Activated CD4-positive, alpha-beta T cell treated with anti-CD3 and anti-CD28 coated beads for 24 hours (primary cell): ENCODE measurements at places on chromosomes 16 and 17.
A peak's percentile ranks its signal among the peaks of the same experiment; 100 is the strongest.

DNA sequence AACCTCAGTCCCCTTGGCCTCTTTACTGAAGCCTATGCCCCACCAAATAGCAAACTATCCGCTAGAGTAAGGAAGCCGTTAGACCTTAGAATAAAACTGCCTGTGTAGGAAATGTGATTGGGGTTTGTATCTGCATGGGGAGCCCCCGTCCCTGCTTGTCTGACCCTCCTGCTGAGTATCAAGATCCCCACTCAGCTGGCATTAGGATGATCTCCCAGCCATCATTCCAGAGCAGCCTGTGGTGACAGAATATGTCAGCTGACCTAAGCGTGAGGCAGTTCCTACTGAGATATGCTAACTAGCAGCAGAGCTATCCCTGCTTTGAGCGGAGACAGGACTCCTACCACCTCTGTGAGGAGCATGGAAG lies 645 bp upstream of the GFOD2 start:
- no peak for DNase-seq

GRCh38 chr16:85179344-85180046 lies 67.2 kb upstream of the CIBAR2 start:
- DNase-seq, result no peak

DNA sequence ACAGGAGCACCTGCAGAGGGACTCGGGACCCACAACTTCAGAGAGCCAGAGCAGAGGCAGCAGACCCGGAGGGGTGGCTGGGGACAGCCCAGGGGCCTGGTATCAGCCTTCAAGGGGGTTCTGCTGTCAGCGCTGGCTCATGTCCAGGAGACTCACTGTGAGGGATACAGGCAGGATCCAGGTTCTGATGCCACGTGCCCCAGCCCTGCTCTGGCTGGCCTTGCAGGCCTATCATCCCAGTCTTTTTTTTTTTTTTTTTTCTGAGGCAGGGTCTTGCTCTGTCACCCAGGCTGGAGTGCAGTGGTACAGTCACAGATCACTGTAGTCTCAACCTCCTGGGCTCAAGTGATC lies 9.0 kb upstream of the MTSS2 start:
- no peak for DNase-seq

DNA sequence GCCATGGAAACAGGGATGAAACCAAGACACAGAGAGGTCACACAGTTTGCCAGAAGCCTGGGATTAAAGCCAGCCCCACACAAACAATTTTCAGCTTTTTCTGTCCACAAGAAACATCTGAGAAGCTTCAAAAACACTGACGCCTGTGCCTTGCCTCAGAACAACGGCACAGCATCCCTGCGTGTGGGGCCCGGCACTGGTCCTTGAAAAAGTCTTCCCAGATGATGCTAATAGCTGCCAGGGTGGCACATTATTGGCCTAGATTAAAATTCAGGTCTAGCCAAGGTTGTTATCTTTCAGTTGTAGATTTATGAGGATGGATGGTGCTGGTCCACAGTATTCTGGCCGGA lies 321.4 kb downstream of the HAPSTR1 start:
- DNase-seq, result no peak

GRCh38 chr17:13114601-13115031 lies 96.8 kb upstream of the ELAC2 start:
- DNase-seq, result no peak

DNA sequence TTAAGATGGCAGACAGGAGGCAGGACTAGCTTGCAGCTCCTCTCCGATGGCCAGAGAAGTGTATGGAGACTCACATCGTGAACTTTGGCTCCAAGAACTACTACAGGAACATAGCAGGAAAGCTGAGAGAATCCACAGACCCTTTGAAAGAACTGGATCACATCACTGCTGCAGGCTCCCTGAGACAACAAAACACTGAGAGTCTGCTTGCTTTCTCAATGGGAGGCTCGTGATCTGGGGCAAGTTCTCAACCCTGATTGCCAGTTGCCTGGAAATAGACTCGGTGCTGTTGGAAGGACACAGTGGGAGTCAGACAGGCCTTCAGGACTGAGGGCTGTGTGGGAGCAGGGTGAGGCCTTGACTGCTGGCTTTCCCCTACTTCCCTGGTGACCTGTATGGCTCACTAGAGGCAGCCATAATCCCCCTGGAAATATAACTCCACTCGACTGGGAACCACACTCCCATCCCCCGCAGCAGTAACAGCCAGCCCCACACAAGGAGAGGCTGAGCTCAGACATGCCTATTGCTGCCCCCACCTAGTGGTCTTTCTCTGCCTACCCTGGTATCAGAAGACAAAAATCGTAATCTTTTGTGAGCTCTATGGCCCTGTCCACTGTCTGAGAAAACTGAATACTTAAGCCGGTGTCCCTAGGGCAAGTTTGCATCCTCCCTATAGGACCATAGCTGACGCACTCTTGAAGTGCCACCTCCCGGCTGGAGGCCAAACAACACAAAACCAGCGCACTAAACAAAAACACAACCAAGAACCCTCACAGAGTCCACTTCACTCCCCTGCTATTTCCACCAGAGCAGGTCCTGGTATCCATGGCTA lies 238.4 kb downstream of the CEP112 start:
- no peak for DNase-seq

DNA sequence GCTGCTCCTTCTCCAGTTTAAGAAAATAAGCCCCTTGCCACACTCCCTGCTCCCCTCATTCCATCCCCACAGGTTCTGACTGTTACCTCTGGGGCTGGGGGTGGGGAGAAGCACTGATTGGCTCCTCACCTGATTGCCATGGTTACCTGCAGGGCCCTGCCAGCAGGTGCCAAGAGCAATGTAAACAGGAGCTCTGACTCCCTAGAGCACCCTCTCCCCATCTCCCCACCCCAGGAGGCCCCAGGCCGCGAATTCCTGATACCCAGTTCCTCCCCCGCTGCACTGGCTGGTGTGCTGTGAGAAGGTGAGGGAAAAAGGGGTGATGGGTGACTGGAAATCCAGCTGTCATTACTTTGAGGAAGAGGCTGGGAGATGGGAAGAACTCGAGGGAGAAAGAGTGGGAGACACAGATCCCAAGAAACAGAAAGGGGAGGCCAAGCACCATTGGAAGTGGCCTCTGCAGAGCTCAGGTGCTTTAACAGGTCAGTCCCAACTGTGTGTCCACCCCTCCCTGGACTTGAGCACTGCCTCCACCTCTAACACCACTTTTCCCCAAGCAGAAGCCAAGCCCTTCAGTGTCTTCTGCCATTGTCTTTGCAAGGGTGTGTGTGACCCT lies 4.5 kb downstream of the PCGF2 start:
- no peak for DNase-seq

DNA sequence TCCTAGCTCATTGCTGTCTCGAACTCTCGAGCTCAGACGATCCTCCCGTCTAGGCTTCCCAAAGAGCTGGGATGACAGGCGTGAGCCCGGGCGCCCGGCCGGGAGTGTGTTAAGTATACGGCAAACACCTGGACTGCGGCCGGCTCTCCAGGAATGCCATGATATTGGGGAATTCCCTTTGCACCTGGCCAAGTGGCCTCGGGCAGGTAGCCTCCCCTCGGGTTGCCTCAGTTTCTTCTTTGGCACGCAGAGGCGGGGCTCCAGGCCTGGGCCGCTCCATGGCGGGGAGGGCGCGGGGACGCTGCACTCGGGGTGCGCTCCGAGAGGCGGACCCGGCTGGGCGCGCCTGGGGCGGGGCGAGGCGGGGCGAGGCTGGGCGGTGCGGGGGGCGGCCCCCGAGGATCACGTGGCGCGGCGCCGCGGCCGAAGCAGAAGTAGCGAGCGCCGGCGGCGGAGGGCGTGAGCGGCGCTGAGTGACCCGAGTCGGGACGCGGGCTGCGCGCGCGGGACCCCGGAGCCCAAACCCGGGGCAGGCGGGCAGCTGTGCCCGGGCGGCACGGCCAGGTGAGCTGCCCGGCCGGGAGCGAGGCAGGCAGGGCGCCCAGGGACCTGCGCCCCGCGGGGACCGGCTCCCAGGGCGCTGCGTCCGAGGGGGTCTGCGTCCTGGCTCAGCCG lies at the start of gene PLCG2:
TSS of gene PLCG2 (plus strand) at position 431 of the 675 bp plus-strand sequence. CDS start 6,699 bp downstream, outside the sequence.
- peak; percentile 63 for DNase-seq

GRCh38 chr16:27237219-27238015 lies 31.2 kb downstream of the NSMCE1 start:
- DNase-seq, result peak; percentile 66

- no peak for DNase-seq
Observed at GRCh38 chr17:39517224-39517623, 55.9 kb downstream of the CDK12 start.

DNA sequence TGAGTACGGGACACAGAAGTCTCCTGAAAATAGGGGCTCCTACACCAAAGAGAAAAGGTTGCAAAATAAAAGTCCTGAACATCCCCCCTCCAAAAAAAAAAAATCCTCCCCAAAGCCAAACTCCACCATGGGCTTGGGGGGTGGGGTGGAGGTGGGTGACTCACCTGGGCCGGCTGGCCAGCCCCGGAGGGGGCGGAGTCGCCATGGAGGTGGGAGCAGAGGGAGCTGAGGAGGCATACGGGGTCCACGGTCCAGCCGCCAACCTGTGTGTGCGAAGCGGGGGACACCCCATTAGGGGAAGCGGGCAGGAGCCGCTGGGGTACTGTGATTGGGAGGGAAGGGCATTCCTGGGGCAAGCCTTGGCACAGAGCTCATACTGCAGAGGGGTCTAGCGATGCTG lies 31.0 kb downstream of the SRCIN1 start:
- no peak for DNase-seq

GRCh38 chr17:63445954-63446752 lies at the start of gene CYB561:
Gene CYB561 (minus strand): TSS chr17:63446306. CDS start chr17:63437547, 8,759 bp downstream.
- peak; percentile 48 for DNase-seq

DNA sequence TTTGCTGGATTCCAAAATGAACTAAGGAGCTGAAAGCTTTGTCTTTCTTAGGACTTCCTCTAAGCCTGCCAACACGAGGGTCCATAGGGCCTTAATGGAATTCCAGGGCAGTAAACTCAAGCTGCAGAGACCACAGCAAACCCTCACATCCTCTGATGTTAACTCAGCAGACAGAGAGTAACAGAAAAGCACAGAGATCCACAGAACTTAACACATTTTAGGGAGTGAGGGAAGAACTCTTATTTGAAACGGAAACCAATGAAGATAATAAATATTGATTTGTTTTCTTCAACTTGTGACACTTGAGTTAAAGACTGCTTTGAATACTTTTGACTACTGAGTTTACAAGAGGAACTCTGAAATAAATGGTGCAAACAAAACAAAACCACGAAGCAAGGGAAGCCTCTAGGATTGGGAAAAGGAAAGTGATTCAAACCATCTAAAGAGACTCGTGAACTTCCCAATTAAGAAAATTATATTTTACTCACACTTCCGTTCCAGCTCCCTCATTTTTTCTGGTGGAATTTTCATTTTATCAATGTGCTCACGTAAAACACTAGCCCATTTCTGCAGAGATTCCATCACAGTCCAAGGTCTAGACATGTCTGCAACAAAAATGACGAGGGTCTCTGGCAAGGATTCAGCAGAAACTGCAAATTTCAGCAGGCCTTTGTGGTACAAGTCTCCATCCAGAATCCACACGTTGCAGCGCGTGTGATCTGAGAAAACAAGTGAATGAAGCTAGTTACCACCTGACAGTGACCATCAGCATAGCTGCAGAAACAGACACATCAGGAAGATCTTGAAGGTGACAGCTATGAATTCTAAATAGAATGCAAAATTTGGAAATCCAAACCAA lies 9.2 kb downstream of the DYNC1LI2 start:
- DNase-seq, result no peak

DNA sequence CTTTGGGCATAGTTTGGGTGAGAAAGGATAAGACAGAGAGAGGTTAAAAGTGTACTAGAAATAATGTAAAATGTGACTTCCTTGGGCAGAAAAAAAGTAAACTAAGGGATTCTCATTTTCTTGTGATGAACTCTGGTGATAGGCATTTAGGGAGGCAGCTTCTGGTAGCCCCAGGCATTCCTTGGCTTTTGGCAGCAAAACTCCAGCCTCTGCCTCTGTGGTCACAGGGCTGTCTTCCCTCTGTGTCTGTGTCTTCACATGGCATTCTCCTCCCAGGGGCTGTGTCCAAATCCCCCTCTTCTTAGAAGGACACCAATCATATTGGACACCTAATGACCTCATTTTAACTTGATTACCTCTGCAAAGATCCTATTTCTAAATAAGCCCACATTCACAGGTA lies 54.7 kb downstream of the HS3ST3B1 start:
- no peak for DNase-seq

- no peak for DNase-seq
Observed at GRCh38 chr17:19299214-19299747, 62.1 kb downstream of the EPN2 start.

DNA sequence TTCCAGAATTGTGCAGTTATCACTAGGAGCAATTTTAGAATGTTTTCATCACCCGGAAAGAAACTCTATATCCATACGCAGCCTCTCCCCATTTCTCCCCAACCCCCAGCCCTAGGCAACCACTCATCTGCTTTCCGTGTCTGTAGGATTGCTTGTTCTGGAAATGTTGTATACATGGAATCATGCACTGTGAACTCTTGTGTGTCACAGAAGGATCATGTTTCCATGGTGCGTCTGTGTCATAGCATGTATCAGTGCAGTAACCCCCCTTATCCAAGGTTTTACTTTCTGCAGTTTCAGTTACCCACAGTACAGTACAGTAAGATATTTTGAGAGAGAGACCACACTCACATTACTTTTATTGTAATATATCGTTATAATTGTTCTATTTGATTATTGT lies 299.4 kb downstream of the CPPED1 start:
- DNase-seq, result no peak

GRCh38 chr16:89052890-89053724 lies 40.5 kb upstream of the ACSF3 start:
- no peak for DNase-seq
